ENCODE measurements at places on chromosomes 11 and 22. TPM values are rescaled to one million over a fixed set of nuclear protein-coding genes. Genes with fewer than 3 reads are reported as not detected.

Gene ACR
- total RNA-seq, result not detected

Gene APLNR
- 0.63 TPM for total RNA-seq

Gene OTOG
- not detected for total RNA-seq

DNA sequence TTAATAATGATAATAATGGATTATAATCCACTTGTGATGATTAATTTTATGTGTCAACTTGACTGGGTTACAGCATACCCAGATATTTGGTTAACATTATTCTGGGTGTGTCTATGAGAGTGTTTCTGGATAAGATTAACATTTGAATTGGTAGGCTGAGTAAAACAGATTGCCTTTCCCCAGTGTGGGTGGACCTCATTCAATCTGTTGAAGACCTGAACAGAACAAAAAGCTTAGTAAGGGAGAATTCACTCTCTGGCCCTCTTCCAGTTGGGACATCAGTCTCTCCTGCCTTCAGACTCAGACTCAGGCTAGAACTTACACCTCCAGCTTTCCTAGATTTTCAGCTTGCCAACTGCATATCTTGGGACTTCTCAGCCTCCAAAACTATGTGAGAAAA is 37.3 kb upstream of the RRAS2 start:
- H3K4me3 ChIP-seq, result no peak overlapping the region
- H3K27ac ChIP-seq, result no peak overlapping the region
- no peaks in the 10 kb centered on the region for H3K36me3 ChIP-seq
- H3K4me1 ChIP-seq, result no peaks in the 10 kb centered on the region

- no peaks in the 10 kb centered on the region for H3K27me3 ChIP-seq
- H3K4me3 ChIP-seq, result no peak overlapping the region
- no peaks in the 10 kb centered on the region for H3K4me1 ChIP-seq
Observed at GRCh38 chr11:96396637-96397036, 6.8 kb downstream of the JRKL start.

- no peaks in the 10 kb centered on the region for H3K27me3 ChIP-seq
- DNase-seq, result no peak
- no peak overlapping the region for H3K4me3 ChIP-seq
- no peak overlapping the region for H3K27ac ChIP-seq
- peaks cover 27% of the 10 kb centered on the region for H3K4me1 ChIP-seq
Observed at GRCh38 chr11:112613051-112613972, 347.9 kb upstream of the NCAM1 start.

Gene GALNT18
- 27.8 TPM for total RNA-seq

DNA sequence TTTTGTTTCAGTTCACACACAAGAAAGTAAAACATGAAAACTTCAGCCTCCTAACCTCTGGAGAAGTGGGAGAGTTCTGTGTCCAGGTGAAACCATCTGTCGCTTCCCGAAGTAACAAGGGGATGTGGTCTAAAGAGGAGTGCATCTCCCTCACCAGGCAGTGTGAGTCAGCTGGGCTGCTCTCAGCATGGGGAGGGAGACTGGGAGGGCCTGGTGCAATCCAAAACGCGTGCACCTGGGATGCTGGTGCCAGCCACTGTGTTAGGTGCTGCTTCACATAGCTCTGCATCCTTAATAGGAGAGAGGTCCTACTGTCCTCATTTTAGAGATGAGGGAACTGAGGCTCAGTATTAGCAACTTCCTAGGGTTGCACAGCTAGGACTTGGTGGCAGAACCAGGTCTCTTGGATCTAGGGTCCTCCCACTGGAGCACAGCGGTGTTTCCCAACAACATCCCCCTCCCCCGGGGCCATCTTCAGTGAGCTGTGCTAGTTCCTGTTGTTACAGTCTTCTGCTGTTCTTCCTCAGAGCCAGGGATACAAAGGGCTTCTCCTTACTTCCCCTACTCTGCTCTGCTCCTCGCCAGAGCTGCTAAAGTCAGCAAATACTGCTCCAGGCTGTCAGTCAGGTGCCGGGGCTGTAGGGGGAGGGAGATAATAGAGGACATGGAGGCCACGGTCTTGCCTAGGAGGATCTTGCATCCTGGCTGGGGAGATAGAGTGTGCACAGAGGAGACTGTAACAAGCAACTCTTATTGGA is 8.0 kb downstream of the IL10RA start:
- no peak for DNase-seq
- H3K36me3 ChIP-seq, result peaks cover 4% of the 10 kb centered on the region
- no peak overlapping the region for H3K27ac ChIP-seq
- H3K27me3 ChIP-seq, result no peaks in the 10 kb centered on the region
- peaks cover 5% of the 10 kb centered on the region for H3K4me1 ChIP-seq
- no peak overlapping the region for H3K4me3 ChIP-seq

GRCh38 chr11:104076455-104076854 is 40.0 kb downstream of the DDI1 start:
- no peak overlapping the region for H3K27ac ChIP-seq
- no peaks in the 10 kb centered on the region for H3K36me3 ChIP-seq
- H3K27me3 ChIP-seq, result no peaks in the 10 kb centered on the region
- no peak overlapping the region for H3K4me3 ChIP-seq
- DNase-seq, result no peak
- H3K4me1 ChIP-seq, result no peaks in the 10 kb centered on the region

Gene VSIG10L2
- not detected for total RNA-seq

- no peak overlapping the region for H3K4me3 ChIP-seq
- H3K4me1 ChIP-seq, result no peaks in the 10 kb centered on the region
- no peak for DNase-seq
- H3K27ac ChIP-seq, result no peak overlapping the region
- H3K27me3 ChIP-seq, result no peaks in the 10 kb centered on the region
- H3K36me3 ChIP-seq, result no peaks in the 10 kb centered on the region
Observed at GRCh38 chr11:2434008-2434407, 10.3 kb downstream of the TRPM5 start.

GRCh38 chr11:63553759-63554158 is 9.4 kb downstream of the PLAAT2 start:
- H3K4me1 ChIP-seq, result peaks cover 7% of the 10 kb centered on the region
- H3K27me3 ChIP-seq, result no peaks in the 10 kb centered on the region
- no peak overlapping the region for H3K27ac ChIP-seq

GRCh38 chr11:10327254-10327653 is 22.4 kb downstream of the ADM start:
- H3K27me3 ChIP-seq, result no peaks in the 10 kb centered on the region
- H3K4me1 ChIP-seq, result peaks cover 18% of the 10 kb centered on the region

GRCh38 chr11:85137597-85137996 is 489.5 kb downstream of the DLG2 start:
- DNase-seq, result no peak
- no peaks in the 10 kb centered on the region for H3K27me3 ChIP-seq
- H3K27ac ChIP-seq, result no peak overlapping the region
- H3K36me3 ChIP-seq, result no peaks in the 10 kb centered on the region
- no peaks in the 10 kb centered on the region for H3K4me1 ChIP-seq

DNA sequence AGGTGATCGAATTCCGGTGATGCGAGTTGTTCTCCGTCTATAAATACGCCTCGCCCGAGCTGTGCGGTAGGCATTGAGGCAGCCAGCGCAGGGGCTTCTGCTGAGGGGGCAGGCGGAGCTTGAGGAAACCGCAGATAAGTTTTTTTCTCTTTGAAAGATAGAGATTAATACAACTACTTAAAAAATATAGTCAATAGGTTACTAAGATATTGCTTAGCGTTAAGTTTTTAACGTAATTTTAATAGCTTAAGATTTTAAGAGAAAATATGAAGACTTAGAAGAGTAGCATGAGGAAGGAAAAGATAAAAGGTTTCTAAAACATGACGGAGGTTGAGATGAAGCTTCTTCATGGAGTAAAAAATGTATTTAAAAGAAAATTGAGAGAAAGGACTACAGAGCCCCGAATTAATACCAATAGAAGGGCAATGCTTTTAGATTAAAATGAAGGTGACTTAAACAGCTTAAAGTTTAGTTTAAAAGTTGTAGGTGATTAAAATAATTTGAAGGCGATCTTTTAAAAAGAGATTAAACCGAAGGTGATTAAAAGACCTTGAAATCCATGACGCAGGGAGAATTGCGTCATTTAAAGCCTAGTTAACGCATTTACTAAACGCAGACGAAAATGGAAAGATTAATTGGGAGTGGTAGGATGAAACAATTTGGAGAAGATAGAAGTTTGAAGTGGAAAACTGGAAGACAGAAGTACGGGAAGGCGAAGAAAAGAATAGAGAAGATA is at the start of gene MALAT1:
Gene MALAT1 (plus strand): TSS at position 69 of the 736 bp plus-strand sequence.
- H3K4me1 ChIP-seq, result no peaks in the 10 kb centered on the region
- peak within 1 kb of the TSS; percentile 99 for H3K27ac ChIP-seq
- no peaks in the 10 kb centered on the region for H3K27me3 ChIP-seq
- H3K36me3 ChIP-seq, result peaks cover 17% of the 10 kb centered on the region
- DNase-seq, result peak; percentile 91

DNA sequence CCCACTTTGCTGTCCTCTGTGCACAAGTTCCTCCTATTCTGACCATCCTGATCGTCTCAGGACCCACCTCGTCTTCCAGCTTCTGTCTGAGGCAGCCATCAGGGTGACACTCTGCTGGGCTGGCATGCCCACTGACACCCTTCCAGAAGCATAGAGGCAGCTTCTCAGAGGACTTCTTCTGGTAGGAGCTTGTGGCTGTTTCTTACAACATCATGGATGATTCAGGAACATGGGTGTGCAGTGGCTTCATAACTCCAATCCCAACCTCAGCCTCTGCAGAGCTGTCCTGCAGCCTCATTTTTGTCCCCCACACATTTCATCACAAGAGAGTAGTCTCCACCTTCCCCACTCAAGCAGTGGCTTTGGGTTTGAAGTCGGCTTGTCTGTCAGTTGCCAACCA is 20.9 kb upstream of the CTR9 start:
- no peaks in the 10 kb centered on the region for H3K36me3 ChIP-seq
- H3K4me3 ChIP-seq, result no peak overlapping the region
- no peaks in the 10 kb centered on the region for H3K4me1 ChIP-seq
- no peaks in the 10 kb centered on the region for H3K27me3 ChIP-seq
- no peak overlapping the region for H3K27ac ChIP-seq
- DNase-seq, result no peak

DNA sequence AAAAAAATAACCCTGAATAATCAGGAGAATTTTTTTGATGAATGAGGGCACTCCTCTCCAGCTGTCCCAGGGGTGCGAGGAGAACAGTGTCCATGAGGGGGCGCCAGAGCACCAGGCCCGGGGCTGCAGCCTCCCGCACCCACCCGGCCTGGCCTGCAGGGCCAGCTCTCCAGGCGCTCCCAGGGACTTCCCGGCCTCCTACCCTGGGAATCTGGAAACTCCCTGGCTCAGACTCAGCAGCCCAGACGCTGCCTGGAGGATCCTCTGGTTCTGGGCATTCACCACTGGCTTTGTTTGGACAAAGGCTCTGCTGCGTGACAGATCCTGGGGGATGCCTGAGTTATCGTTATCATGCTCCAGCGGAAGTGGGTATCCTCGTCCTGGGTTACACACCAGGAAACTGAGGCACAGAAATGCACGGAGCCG is 31.0 kb downstream of the MCM5 start:
- H3K4me3 ChIP-seq, result no peak overlapping the region
- peak; percentile 81 for DNase-seq
- no peaks in the 10 kb centered on the region for H3K4me1 ChIP-seq

DNA sequence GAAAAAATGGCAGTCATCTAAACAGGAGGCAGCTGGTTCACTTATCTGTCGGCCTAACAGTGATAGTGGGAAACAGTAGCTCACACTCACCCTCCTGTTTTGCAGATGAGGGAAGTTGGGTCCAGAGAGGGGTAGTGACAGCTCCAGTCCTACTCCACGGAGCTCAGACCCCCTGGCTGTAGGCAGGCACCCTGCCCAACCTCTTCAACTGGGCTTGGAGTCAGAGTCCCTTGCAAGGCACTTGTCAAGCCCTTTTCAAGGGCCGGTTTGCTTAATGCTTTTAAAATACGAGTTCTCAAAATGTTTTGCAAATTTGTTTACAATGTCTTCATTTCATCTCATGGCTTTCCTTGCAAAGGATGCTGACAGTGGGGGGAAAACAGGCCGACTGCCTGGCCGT is 75.1 kb downstream of the BMAL1 start:
- H3K27ac ChIP-seq, result no peak overlapping the region
- peaks cover 5% of the 10 kb centered on the region for H3K36me3 ChIP-seq
- no peak for DNase-seq
- no peaks in the 10 kb centered on the region for H3K27me3 ChIP-seq
- no peak overlapping the region for H3K4me3 ChIP-seq

Measured in tibial nerve (tissue), 4 donors.